ENCODE measurements at places on chromosomes 5 and 9.
A peak's percentile ranks its signal among the peaks of the same experiment; 100 is the strongest.

- H3K4me3 ChIP-seq: no peak overlapping the region
- H3K36me3 ChIP-seq: no peaks in the 10 kb centered on the region
- H3K27ac ChIP-seq: no peak overlapping the region
- H3K4me1 ChIP-seq: peaks cover 42% of the 10 kb centered on the region
These were observed 40.5 kb upstream of the CDH18 start for GRCh38 chr5:20028506-20028905.

DNA sequence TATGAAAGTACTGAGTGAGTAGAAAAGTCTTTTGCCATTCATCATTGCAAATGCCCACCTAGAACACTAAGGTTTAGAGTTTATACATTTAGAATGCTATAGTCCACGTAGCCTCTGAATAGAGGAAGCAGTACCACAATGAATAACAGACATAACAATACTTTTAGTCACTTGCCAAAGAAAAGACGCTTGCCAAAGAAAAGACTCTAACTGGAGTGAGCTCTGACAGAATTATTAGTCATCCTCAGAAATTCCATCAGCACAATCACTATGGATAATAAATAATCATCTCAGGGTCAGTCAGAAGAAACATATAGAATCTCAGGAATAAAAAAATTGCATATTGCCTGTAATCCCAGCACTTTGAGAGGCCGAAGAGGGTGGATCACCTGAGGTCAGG is 168.5 kb upstream of the TARS1 start:
- no peaks in the 10 kb centered on the region for H3K36me3 ChIP-seq
- DNase-seq: no peak
- H3K4me3 ChIP-seq: no peak overlapping the region
- H3K27me3 ChIP-seq: no peaks in the 10 kb centered on the region

GRCh38 chr5:59582746-59583145 is 310.8 kb downstream of the PDE4D start:
- H3K4me1 ChIP-seq: peaks cover 59% of the 10 kb centered on the region
- H3K4me3 ChIP-seq: no peak overlapping the region
- no peak for DNase-seq
- H3K27me3 ChIP-seq: no peaks in the 10 kb centered on the region
- no peaks in the 10 kb centered on the region for H3K36me3 ChIP-seq

GRCh38 chr5:78720227-78720985 is 71.8 kb upstream of the LHFPL2 start:
- DNase-seq: no peak
- H3K27ac ChIP-seq: peak overlapping the region; percentile 3
- H3K27me3 ChIP-seq: no peaks in the 10 kb centered on the region
- H3K4me1 ChIP-seq: peaks cover 6% of the 10 kb centered on the region
- no peak overlapping the region for H3K4me3 ChIP-seq
- no peaks in the 10 kb centered on the region for H3K36me3 ChIP-seq

- H3K27me3 ChIP-seq: no peaks in the 10 kb centered on the region
- peak overlapping the region; percentile 99 for H3K27ac ChIP-seq
- peaks cover 19% of the 10 kb centered on the region for H3K4me1 ChIP-seq
- H3K4me3 ChIP-seq: peak overlapping the region; percentile 91
These were observed 1.9 kb upstream of the GPBP1 start for GRCh38 chr5:57171816-57172465.

GRCh38 chr5:81045389-81045807 is 85.2 kb downstream of the RASGRF2 start:
- H3K4me1 ChIP-seq: peaks cover 5% of the 10 kb centered on the region
- no peaks in the 10 kb centered on the region for H3K27me3 ChIP-seq
- no peak overlapping the region for H3K4me3 ChIP-seq
- no peak overlapping the region for H3K27ac ChIP-seq
- no peaks in the 10 kb centered on the region for H3K36me3 ChIP-seq
